ENCODE measurements at places on chromosomes 2 and 18.

- no peak for DNase-seq
Observed at GRCh38 chr2:65311049-65311448, 83.4 kb downstream of the ACTR2 start.

DNA sequence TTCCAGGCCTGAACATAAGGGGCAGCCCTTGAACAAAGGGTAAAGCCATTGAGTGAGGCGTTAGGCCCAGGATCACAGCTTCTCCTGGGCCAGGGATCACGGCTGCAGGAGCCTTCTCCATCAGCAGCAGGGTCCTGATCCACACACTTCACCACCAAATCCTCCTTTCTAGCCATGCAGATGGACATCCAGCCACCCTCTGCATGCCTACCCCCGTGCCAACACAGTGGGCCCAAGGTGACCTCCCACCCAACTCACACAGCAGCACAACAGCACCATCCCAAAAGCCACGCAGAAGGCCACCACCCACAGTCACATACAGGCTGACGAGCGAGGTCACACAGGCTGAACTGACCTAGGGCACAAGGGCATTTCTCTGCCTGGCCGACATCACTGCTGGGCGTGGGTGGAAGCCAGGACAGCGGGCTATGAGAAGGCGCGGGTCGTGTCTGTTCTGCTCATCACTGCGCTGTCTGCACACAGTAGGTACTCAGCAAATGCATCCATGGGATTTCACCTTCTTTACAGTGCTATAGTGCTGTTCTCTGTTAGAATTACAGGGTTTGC is 31.2 kb downstream of the TFCP2L1 start:
- DNase-seq = no peak

GRCh38 chr18:22228976-22229375 is 59.6 kb downstream of the GATA6 start:
- DNase-seq = no peak

DNA sequence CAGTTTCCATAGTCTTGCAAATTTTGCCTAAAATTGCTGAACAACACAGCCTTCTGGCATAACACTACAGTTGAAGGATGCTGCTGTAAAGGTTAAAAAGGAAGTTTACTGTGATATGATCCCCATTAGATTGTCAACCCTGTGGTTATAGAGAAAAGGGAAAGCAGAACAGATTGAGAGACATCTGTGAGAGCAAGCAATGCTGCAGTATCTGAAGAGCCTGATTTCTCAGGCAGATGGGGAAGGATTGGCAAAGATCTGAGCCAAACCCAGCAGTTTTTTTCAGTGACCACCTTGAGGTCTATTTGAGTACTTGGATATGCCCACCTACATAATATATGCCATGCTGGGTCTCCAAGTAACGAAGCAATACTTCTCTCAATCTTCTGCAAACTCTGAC is 8.5 kb upstream of the ST8SIA3 start:
- no peak for DNase-seq

GRCh38 chr18:56709463-56709862 is 58.3 kb downstream of the WDR7 start:
- DNase-seq = no peak

DNA sequence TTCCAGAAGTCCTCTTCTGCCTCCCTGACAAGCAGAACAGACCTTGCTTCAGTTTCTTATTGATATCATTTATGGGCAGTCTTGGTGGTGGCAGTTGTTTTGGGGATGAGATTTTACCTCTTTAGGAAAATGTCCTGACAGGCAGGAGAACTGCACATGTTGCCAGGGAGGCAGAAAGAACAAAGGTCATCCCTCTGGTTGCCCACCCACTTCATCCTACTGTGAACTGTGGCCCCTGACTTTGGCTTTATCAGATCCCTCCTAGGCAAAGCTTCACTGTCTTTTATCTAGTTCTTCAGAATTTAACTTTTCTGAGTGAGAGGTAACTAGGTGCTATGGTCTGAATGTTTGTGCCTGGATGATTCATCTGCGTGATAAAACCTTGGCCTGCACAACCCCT is 2071.3 kb upstream of the CELF4 start:
- no peak for DNase-seq

GRCh38 chr2:60337142-60337497 is 216.3 kb downstream of the BCL11A start:
- DNase-seq = no peak

DNA sequence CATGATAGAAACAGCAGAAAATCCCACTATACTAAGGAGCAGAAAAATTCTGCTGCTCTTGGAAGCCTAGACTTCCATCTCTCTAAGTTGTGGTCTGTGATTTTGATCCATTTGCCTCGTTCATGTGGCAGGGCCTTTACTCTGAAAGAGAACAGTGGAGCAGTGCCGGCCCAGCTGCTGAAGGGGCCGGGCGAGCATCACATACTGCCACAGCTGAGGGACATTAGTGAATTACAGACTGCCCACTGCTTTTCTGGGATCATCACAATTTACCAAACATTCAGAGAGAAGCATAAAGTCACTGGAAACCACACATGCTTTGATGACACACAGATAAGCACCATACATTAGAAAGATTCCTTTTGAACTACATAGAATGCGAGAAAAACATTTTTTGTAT is 217.0 kb upstream of the BOD1L2 start:
- no peak for DNase-seq

- no peak for DNase-seq
Observed at GRCh38 chr2:28754321-28754720, 2.7 kb downstream of the PPP1CB start.

DNA sequence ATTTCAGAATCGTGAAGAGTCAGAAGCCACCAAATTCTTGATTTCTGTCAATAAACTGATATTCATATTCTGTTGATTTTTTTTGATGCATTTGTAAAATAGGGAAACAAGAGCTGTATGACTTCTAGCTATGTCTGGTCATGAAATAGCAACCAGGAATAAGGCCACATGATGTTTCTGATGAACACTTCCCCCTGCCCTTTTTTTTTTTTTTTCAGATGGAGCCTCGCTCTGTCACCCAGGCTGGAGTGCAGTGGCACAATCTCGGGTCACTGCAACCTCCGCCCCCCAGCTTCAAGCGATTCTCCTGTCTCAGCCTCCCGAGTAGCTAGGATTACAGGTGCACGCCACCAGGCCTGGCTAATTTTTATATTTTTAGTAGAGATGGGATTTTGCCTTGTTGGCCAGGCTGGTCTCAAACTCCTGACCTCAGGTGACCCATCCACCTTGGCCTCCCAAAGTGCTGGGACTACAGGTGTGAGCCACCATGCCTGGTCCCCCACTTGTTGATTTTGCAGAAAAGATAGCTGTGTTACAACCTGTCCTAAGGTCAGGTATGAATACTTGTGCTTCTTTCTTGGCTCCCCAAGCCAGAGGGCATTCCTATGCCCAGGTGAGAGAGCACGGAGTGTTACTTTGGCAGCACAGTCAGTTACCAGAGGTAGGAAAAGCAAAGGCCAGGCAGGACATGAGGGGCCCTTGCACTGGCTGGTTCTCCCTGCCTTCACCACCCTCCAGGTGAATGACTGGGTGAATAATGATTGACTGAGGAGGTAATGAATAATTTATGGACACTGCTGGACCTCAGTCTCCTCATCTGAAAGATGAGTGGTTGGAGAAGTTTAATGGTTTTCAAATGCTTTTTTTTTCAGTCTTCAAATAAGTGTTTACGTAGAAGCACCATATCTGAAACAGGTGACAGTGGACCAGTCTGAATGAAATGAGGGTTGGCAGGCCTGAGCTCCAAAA is 39.6 kb downstream of the PAX8 start:
- DNase-seq = no peak

GRCh38 chr2:24774373-24774772 is 18.8 kb downstream of the PTRHD1 start:
- DNase-seq = no peak

- DNase-seq = no peak
Observed at GRCh38 chr18:50055488-50055887, 139.5 kb downstream of the MYO5B start.

DNA sequence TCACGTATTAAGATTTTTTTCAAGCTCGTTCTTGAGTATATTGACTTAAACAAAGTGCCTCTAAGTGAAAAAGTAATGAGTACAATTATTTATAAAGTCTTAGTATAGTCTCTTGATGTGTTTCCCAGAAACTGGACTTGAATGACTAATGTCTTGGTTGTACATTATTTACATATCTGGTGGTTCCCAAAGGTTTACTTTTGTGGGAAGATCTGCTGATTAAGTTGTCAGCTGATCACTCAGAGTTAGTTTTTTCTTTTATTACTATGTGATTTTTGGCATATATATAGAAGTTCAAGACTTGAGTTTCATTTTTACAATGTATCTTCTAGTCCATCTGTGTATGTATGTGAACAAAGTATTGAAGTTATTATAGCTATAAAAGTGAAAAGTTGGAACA is 29.5 kb downstream of the RNF144A start:
- DNase-seq = no peak

DNA sequence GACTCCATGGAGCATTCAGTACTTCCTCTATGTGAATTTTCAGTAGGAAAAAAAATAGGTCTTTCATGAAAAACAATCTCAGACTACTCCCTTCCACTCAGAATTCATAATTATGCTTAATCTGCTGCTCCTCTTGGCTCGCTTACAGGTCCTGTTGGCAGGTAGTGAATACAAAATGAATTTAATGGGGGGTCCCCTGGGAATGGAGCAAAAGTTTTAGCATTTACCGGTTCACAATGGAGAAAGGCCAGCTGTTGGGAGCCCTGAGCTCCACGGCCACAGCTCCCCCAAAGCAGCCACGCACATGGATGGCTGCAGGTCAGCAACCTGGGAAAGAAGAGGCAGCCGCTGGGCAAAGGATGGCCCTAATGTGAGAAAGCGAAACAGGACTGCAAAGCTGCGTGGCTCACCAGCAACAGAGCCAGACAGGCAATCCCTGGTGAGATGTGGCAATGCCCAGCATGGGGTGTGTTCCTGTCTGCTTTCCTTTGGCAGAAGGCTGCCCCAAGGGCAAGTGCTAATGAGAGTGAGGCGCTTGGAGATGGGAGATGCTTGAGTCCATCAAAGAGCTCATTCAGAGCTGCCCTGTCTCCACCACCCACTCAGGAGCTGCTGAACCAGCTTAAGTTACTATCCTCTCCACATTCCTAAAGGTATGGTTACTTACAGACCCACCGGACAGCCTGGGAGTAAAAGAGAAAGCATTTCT is 447.4 kb downstream of the EPHA4 start:
- DNase-seq = no peak

- no peak for DNase-seq
Observed at GRCh38 chr2:157364257-157364974, 38.8 kb upstream of the ERMN start.

DNA sequence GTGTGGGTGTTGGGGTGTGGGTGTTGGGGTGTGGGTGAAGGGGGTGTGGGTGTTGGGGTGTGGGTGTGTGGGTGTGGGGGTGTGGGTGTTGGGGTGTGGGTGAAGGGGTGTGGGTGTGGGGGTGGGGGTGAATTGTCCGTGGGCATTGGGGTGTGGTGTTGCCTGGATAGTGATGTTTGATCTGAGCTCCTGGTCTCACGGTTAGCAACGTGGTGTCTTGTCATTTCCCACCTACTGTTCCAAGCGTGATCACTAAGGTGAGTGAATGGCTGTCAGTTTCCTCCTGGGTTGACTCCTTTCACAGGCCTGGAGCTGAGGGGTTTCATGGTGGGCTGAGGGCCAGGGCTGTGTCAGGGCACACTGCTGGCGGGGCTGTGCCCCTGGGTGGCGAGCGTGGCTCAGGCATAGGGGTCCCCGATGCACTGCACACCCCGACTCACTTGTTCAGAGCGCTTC is 27.2 kb downstream of the RTP5 start:
- no peak for DNase-seq

GRCh38 chr2:159661286-159661685 is 44.9 kb upstream of the BAZ2B start:
- no peak for DNase-seq

GRCh38 chr2:181106229-181106628 is 125.8 kb downstream of the UBE2E3 start:
- DNase-seq = no peak

DNA sequence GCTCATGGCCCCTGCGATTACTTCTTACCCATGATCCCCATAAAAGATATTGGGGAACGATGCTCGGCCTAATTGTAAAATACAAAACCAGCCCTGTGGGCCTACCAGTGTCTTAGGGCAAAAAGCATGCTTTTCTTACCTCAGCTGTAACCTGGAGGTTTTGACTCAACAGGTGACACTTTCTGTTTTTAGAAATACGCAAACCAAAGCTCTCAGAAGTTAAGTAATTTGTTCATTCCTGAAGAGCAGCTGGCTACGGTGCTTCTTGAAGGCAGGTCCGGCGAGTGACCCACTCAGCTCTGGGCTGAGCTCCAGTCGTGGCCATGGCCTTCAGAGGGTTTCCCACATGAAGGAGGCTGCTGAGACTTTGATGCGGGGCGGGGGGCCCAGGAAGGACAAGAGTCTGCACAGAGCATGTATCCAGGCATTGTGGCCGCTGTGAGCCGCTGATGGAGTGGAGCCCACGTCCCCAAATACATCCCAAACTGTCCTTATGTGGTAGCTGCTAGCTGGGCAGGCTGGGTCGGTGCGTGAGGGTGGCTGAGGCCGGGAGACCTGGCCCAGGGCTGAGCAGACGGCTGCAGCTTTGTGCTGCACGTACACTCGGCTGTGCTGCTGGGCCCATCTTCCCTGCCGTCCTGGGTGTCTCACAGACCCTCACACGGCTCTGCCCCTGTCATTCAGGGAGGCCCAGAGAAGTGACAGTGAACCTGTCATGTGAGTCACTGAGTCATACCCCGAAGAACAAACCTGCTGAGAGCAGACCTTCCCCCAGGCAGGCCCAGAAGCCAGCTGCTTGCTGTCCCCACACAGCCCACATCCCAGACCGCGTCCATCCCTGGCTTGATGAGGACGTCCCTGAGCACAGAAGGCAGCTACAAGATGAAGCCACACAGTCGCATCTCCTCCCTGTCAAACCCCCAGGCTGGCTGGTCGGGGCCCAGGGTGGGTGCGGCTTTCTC is 34.1 kb downstream of the ITGB1BP1 start:
- DNase-seq = no peak

GRCh38 chr2:40036241-40036640 is 257.2 kb upstream of the THUMPD2 start:
- no peak for DNase-seq

- DNase-seq = no peak
Observed at GRCh38 chr2:53442783-53443182, 324.8 kb upstream of the CHAC2 start.

- DNase-seq = no peak
Observed at GRCh38 chr2:157473581-157473980, 29.7 kb upstream of the CYTIP start.

- no peak for DNase-seq
Observed at GRCh38 chr2:72824224-72824842, 1.5 kb downstream of the EXOC6B start.

GRCh38 chr2:31244101-31244500 is 10.1 kb downstream of the EHD3 start:
- DNase-seq = no peak

DNA sequence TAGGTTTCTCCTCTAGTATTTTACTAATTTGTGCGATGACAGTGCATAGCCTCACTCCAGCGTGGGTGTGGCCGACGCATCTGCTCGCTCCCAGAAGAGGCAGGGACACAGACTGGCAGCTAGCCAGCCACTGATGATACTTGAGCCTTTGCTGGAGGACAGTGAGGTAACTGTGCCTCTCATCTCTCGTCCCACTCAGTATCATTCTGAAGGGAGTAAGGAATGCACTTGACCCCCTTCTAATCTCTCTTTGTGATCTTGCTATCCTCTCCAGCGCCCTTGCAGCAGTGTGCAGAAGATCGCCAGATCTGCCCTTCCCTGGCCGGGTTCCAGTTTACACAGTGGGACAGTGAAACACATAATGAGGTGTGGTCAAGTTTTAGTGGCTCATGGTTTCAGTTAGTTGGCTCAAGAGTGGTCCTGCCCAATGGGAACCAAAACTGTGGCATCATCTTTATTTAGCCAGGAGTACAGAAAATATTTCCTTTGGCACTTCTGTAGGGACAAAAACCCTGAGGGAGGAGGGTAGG is 17.5 kb downstream of the NCAPH start:
- DNase-seq = no peak

GRCh38 chr2:197982565-197982964 is 178.2 kb downstream of the PLCL1 start:
- DNase-seq = no peak
